ENCODE measurements at places on chromosomes 6 and 20. TPM values are rescaled to one million over a fixed set of nuclear protein-coding genes. Genes with fewer than 3 reads are reported as not detected.

- no peak overlapping the region for H3K27ac ChIP-seq
- no peaks in the 10 kb centered on the region for H3K4me1 ChIP-seq
- H3K36me3 ChIP-seq, result peaks cover 4% of the 10 kb centered on the region
- no peak for DNase-seq
- no peak overlapping the region for H3K4me3 ChIP-seq
Measured at GRCh38 chr20:59461526-59461925, 142.8 kb upstream of the PHACTR3 start.

DNA sequence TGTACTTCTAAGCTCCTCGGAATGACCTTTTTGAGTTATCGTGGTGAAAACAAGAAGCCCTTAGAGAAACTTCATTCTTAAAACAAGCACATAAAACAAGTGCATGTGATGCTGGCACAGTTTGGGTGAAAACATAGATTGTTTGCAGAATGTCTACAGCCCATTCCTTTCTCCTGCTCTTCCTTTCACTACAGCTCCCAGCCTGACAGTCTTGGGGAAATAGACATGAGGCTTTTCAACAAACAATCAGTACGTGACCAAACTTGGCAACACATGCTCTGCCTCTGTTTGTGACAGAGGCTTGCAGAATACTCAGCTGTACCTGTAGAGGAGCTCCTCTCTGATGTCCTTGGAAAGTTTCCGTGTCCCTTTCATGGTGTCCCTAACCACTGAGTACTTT is 321.6 kb downstream of the ZFAND3 start:
- H3K27me3 ChIP-seq, result no peaks in the 10 kb centered on the region
- DNase-seq, result no peak
- no peak overlapping the region for H3K4me3 ChIP-seq
- H3K36me3 ChIP-seq, result peaks cover 2% of the 10 kb centered on the region
- H3K4me1 ChIP-seq, result peaks cover 30% of the 10 kb centered on the region
- peak overlapping the region; percentile 69 for H3K27ac ChIP-seq

The RIMS1 gene
- total RNA-seq, result not detected

DNA sequence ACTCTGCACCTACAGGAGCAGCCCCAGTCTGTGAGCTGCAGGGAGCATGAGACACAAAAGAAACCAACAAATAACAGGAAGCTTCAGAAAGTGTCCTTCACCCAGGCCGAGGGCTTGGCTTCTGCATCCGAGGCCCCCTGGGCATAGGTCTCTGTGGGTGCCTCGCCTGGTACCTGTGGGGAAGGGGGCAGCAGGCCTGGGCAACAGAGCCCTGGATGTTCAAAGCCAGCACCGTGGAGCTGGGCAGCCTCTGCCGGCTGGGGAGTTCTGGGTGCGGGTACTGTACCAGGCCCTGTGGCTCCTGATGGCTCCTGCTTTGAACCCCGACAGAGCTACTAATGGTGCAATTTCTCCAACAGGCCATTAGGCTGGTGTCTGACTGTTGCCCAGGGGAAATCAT is 55.7 kb downstream of the TMEM242 start:
- H3K4me1 ChIP-seq, result no peaks in the 10 kb centered on the region
- no peak for DNase-seq
- no peak overlapping the region for H3K27ac ChIP-seq

DNA sequence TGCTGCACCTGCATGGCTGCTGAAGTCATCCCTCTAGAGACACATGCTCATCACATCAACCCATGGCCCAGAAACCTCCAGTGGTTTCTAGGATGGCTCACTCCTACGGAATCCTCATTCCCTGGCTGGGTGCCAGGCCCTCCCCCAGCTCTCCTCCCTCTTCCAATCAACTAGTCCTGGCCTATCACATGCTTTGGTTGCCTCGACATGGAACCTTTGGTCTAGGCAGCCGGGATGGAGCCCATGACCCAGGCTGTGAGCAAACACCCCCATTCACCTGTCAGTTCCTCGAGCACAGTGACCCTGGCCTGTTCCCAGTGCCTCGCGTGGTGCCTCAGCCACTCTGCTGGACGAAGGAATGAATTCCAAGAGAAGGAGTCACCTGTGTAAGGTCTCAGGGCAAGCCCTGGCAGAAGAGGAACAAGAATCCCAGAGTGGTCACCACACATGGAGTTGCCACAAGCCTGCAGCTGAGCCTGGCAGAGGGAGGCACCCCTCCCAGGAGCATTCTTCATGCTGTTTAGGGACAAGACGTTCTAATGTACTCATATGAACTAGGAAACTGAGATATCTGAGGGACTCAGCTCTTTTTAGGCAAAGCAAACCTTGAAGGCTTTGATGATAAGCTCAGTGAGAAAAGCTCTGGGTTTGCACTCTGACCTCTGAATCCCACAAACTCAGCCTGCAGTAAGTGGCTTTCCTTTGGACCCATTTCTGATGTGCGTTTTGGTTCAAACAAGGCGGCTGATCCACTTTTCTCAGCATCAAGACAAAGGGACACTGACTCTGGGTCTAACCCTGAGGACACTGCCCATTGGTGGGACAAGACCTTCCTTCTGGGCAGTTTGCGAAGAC is 40.2 kb downstream of the PPP1R3G start:
- H3K27ac ChIP-seq, result peak overlapping the region; percentile 57
- H3K4me3 ChIP-seq, result no peak overlapping the region
- H3K36me3 ChIP-seq, result peaks cover 2% of the 10 kb centered on the region
- DNase-seq, result no peak

GRCh38 chr6:42093582-42094329 is 43.4 kb downstream of the TAF8 start:
- H3K27ac ChIP-seq, result no peak overlapping the region
- no peak for DNase-seq
- H3K4me1 ChIP-seq, result no peaks in the 10 kb centered on the region
- peaks cover 8% of the 10 kb centered on the region for H3K27me3 ChIP-seq

The SEL1L2 gene
- total RNA-seq, result not detected

DNA sequence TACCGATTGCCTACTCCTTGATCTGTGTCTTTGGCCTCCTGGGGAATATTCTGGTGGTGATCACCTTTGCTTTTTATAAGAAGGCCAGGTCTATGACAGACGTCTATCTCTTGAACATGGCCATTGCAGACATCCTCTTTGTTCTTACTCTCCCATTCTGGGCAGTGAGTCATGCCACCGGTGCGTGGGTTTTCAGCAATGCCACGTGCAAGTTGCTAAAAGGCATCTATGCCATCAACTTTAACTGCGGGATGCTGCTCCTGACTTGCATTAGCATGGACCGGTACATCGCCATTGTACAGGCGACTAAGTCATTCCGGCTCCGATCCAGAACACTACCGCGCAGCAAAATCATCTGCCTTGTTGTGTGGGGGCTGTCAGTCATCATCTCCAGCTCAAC is 13.5 kb downstream of the CCR6 start:
- no peaks in the 10 kb centered on the region for H3K27me3 ChIP-seq
- peaks cover 65% of the 10 kb centered on the region for H3K4me1 ChIP-seq
- no peak overlapping the region for H3K4me3 ChIP-seq
- H3K27ac ChIP-seq, result peak overlapping the region; percentile 89

- H3K4me3 ChIP-seq, result no peak overlapping the region
- DNase-seq, result no peak
- H3K4me1 ChIP-seq, result peaks cover 27% of the 10 kb centered on the region
- H3K36me3 ChIP-seq, result peaks cover 8% of the 10 kb centered on the region
Measured at GRCh38 chr6:4909063-4909706, 94.7 kb downstream of the RPP40 start.

DNA sequence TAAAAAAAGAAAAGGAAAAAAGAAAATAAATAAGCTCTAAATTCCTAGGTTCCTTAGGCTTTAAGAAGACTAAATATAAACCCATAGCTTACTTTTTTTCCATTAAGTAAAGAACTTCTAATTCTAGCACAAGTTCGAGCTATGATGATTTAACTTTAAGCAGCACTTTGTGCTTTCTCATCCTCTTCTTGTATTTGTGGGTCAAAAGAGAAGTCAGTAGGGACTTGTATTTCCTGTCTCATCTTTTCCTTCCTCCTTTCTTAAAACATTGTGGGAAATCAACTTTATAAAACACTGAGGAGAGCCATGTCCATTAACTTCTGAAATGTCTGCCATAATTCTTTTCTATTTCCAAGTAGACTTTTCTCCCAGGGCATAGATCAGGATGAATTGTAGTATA is 637.7 kb upstream of the CITED2 start:
- DNase-seq, result no peak
- no peak overlapping the region for H3K27ac ChIP-seq
- no peak overlapping the region for H3K4me3 ChIP-seq
- H3K27me3 ChIP-seq, result peaks cover 5% of the 10 kb centered on the region
- H3K36me3 ChIP-seq, result no peaks in the 10 kb centered on the region

DNA sequence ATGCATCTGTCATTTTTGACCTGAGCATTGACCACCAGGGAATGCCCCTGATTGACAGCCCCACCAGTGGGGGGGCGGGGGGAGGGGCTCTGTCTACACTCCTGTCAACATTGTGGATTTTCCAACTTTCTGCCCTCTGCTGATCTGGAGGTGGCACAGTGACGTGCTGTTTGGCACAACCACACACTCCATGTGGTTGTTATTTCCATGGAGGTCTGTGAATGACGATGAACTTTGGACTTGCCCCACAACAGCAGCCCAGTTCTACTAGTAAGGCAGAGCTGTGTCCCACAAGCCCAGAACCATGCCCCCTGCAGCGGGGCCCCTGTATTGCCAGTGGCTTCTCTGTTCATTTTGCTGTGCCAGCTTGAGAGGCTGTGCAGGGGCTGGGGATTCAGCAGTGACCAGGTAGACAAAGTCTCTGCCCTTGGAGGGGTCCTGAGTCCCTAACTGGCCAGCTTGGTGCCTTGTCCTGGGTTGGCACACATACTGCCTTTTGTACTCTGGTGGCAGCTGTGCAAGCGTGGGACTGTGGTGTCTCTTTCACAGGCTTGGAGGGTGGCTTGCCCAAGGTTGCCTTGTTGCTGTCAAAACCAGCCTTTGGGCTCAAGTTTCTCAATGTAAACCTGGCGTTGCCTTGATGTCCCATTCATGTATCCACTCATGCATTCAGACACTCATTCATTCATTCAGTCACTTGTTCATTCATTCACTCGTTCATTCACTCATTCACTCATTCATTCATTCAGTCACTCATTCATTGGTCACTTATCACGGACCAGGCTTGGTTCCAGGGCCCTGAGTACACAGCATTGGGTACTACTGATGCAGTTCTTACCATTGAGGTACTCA is 108.5 kb downstream of the SYCP2 start:
- H3K4me3 ChIP-seq, result no peak overlapping the region
- DNase-seq, result no peak
- H3K36me3 ChIP-seq, result peaks cover 3% of the 10 kb centered on the region
- no peak overlapping the region for H3K27ac ChIP-seq
- peaks cover 2% of the 10 kb centered on the region for H3K4me1 ChIP-seq

The EPB41L1 gene
- 0.23 TPM for total RNA-seq

GRCh38 chr6:87473419-87473903 is 687 bp downstream of the SLC35A1 start:
- peak; percentile 50 for DNase-seq
- peaks cover 2% of the 10 kb centered on the region for H3K27me3 ChIP-seq
- H3K4me1 ChIP-seq, result peaks cover 8% of the 10 kb centered on the region
- no peaks in the 10 kb centered on the region for H3K36me3 ChIP-seq
- H3K27ac ChIP-seq, result peak overlapping the region; percentile 97

DNA sequence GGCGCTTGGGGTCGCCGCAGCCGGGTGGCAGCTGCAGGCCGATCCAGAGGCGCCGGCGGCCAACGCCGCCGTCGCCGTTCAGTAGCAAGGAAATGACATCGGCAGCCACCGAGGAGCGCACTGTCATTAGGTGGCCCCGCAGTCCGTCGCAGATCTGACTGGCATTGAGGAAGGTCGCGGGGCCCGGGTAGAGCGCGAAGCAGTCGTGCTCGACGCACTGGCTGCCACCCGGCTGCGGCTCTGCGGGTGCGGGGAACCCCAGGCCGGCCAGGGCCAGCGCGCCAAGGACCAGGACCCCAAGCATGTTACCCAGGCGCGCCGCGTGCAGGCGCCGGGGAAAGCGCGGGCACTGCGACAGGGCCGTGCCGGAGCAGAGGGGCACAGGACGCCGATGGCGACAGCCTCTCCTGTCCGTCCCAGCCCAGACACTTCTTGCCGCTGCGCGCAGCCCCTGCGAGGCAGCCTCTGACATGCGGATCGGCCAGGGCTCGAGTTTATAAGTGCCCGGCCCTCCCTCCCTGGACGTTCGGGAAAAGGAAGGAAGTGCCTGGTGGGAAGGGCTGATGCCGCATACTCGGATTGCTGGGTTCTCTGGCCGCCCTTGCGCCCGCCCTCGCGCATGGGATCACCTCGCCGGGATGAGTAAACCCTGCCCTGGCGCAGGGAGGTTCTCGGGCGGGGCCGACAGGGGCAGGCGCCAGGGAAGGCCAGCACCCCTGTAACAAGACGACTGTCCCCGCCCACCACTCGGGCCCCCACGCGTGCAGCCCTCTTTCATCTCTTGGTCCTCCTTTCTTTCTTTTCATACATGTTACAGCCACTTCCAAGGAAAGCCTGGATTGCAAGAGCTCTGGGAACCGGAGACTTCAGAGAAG is at the start of gene THBD:
Gene THBD, minus strand, starts transcription at position 472 of the 875 bp plus-strand sequence. Its CDS starts 168 bp downstream, at position 304.
- H3K36me3 ChIP-seq, result peaks cover 3% of the 10 kb centered on the region
- DNase-seq, result no peak
- H3K27me3 ChIP-seq, result peaks cover 43% of the 10 kb centered on the region
- no peak within 1 kb of the TSS for H3K27ac ChIP-seq

DNA sequence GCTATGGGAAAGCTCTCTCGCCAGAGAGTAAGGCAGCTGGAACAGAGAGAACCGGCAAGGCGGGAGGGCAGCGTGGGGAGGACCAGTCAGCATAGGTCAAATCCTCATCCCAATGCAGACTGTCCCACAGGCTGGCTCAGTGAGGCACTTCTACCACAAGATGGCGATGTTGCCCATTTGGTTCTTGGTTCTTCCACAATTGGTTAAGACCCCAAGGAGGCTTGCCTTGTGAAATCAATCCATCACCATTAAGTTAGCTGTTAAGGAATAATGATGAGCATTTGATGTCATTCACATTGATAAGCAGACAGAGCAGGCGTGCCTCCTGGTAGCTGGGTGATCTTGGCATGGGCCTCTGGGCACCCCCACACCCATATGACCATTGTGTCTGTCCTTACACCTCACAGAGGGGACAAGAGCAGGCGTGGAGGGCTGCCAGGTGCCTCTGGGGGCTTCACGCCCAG is 2.4 kb downstream of the CSTL1 start:
- peaks cover 8% of the 10 kb centered on the region for H3K4me1 ChIP-seq
- peak; percentile 16 for DNase-seq
- H3K27me3 ChIP-seq, result peaks cover 38% of the 10 kb centered on the region
- no peaks in the 10 kb centered on the region for H3K36me3 ChIP-seq

The FAM184A gene
- 3.5 TPM for total RNA-seq

DNA sequence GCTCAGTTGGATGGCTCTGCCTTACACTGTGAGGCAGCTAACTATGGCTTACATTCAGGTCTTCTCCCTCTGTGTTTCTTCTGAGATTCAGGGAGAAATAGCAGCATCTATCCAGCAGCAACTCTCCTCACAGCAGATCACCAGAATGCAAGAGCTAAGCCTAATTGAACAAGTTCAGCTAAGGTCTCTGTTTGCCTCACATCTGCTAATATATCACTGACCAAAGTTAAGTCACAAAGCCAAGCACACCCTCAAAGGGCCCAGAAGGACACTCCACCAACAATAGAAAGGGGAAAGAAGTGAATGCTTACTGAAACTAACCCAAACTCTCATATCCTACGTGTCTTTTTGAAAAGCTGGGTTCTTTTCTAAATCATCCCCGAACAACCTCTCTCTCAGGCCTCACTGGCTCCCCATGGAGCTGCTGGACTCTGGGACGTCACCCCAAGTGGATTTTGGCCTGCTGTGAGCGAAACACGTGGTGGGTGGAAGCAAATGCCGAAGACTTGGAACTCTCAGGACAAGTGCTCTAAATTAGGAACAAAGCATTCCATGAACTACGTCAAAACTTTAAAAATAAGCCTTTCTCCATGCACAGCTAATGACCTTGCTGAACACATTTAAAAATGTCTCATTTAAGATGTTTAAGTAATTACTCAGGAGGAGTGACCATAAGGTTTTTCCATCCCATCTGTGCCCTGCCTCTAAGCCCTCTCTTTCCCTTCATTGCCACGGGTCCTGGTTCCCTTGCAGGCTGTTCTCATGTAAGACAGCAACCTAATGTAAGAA is 167.5 kb upstream of the PLCB4 start:
- no peaks in the 10 kb centered on the region for H3K27me3 ChIP-seq
- H3K4me1 ChIP-seq, result no peaks in the 10 kb centered on the region
- H3K27ac ChIP-seq, result no peak overlapping the region

The PGC gene
- not detected for total RNA-seq

All from T-helper 17 cell (primary cell).